ENCODE measurements at places on chromosomes 6 and 20.

- no peak for DNase-seq
Observed at GRCh38 chr20:19714579-19714840, 43.5 kb upstream of the RIN2 start.

GRCh38 chr20:24616258-24617079 lies 147.0 kb downstream of the SYNDIG1 start:
- DNase-seq: no peak

DNA sequence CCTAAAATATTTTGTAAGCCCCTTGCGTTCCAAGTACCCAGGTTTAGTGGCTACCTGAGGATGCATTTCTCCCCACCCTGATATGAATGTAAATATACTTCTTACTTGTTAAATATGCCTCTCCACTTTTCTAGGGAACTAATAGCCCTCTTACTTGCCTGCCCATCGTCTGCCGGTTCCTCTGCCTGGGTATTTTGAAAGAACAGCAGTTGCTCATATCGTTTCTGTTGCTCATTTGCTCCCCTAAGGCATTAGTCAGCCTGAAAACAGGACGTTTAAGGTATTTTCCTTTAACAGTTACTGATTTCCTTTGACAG lies 141.3 kb upstream of the CARMIL1 start:
- no peak for DNase-seq

GRCh38 chr6:98653179-98653578 lies 181.2 kb upstream of the POU3F2 start:
- DNase-seq: no peak

GRCh38 chr20:56211051-56211450 lies 37.5 kb upstream of the MC3R start:
- no peak for DNase-seq

- DNase-seq: no peak
Observed at GRCh38 chr6:11931296-11932035, 80.6 kb upstream of the HIVEP1 start.

- no peak for DNase-seq
Observed at GRCh38 chr6:8243475-8243874, 141.1 kb upstream of the EEF1E1 start.

- no peak for DNase-seq
Observed at GRCh38 chr6:138101946-138102731, 5.1 kb downstream of the PERP start.

DNA sequence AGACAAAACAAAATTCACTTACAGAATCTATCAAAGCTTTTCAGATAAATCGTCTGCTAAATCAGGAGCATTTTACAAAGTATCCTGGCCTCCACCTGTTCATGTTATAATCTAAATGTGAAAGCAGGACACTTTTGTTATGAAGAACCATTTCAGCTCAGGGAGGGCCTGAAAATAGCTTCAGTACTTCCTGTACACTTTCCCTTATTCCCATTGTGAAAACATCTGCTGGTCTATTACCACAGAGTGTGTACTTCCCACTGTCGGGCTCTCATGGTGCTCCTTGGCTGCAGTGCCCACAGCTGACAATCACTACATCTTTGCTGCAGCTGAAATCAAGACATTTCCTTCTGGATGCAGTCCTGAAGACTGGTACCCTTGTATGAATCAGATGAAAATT lies 128.1 kb downstream of the OPRM1 start:
- DNase-seq: no peak

DNA sequence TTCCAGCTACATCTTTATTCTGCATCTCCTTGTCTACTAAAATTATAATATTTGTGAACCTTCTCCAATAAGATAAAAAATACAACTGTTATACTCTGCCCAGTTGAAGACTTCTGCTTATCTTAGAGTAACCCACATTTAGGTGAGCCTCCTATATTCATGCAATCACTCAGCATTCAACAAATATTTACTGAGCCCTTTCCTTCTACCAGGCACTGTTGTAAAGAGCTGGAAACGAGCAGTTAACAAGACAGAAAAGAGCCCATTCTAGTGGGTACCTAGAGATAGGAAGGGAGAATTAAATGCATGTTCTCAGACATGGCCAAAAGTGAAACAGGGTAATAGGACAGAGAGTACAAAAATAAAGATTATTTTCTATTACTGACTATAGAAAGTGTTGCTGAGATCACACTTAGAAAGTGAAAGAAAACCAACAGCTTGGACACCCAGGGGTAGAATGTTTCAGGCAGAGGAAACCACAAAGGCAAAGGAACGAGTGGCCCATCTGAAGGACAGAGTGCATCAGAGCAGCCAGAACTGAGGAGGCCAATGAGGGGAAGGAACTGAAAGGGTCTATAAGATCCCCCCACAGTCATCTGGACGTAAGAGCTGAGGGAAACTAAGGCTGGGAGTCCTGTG lies 50.8 kb upstream of the SMLR1 start:
- no peak for DNase-seq

GRCh38 chr6:35724059-35724458 lies 12.8 kb upstream of the ARMC12 start:
- DNase-seq: no peak

DNA sequence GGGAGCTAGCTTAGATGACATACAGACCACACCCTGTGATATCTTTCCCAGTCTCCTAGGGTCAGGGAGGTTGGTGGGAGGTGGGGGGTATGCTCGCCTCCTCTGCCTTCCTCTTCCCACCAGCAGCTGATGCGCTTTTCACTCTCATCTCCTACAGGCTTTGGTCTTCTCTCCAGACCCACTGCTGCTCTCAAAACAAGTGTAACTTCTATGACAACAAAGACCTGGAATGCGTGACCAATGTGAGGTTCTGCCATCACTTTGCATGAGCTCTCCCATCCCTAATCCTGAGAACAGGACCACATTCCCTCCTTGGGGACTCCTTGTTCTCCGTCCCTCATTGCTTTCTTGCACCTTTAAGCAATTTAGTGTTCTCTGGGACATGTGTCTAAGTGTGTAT lies 2.7 kb downstream of the CTSA start:
- no peak for DNase-seq

- DNase-seq: no peak
Observed at GRCh38 chr20:11302436-11302835, 615.3 kb upstream of the BTBD3 start.

GRCh38 chr20:18304618-18305017 lies 16.3 kb downstream of the ZNF133 start:
- no peak for DNase-seq

- no peak for DNase-seq
Observed at GRCh38 chr20:50646483-50646996, 44.8 kb downstream of the RIPOR3 start.

- DNase-seq: no peak
Observed at GRCh38 chr6:2081155-2082138, 164.0 kb downstream of the GMDS start.

- no peak for DNase-seq
Observed at GRCh38 chr6:108873251-108873650, 25.0 kb downstream of the ARMC2 start.

DNA sequence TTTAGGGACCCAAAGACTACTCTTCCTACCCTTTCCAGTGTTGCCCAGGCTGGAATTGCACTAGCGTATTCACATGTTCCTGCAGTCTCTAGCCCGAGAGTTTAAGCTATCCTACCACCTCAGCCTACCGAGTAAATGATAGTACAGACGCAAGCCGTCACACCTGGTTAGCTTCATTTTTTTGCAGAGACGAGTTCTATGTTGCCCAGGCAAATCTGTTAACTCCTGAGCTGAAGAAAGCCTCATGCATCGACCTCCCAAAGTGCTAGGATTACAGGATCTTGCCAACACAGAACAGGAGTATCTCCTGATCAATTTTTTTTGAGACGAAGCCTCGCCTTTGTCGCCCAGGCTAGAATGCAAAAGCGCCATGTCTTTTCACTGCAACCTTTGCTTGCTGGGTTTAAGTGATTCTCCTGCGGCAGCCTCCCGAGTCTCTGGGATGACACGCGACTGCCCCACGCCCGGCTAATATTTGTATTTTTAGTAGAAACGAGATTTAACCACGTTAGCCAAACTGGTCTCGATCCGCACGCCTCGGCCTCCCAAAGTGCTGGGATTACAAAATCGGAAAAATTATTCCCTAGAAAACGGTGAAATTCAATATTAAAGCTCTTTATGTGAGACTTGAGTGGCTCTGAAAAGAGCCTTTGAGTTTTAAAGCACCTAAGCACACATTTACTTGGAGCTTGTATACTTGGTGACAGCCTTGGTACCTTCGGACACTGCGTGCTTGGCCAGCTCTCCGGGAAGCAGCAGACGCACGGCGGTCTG lies 128.5 kb downstream of the HFE start:
- no peak for DNase-seq

- DNase-seq: no peak
Observed at GRCh38 chr20:48120120-48120519, 334.8 kb upstream of the SULF2 start.

GRCh38 chr6:121579478-121579877 lies 144.0 kb downstream of the GJA1 start:
- no peak for DNase-seq

DNA sequence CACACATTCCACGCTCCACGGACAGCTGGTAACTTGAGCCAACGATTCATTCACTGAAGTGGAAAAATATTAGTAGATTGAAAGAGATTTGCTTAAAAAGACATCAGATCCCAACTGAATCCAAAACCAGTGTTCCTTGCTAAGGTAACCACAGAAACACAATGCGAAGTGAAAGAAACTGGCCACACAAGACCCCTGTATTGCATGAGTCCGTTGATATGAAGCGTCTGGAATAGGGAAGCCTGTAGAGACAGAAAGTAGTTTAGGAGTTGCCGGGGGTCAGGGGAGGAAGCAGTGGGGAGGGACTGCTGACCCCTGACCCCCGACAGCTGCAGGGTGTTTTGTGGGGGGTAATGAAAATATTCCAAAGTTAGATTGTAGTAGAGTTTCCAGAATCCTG lies 10.0 kb downstream of the PCK1 start:
- DNase-seq: no peak

DNA sequence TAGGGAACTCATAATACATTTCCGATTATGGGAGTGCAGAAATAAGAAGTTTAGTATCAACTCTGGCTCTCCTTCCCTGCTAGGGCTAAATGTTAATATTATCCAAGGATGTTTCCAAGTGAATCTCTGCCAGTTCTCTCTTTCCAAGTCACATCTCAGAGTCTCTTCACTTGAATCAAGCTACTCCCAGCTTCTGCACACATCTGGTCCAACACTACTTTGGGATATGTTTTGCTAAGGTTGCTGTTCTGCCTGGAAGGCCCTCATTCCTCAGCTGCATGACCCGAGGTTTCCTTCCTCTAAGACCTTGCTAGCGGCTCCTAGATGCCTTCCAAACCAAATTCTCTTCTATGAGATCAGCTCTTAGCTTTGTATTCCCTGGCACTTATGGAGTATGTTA lies 331.8 kb downstream of the GJA1 start:
- no peak for DNase-seq

DNA sequence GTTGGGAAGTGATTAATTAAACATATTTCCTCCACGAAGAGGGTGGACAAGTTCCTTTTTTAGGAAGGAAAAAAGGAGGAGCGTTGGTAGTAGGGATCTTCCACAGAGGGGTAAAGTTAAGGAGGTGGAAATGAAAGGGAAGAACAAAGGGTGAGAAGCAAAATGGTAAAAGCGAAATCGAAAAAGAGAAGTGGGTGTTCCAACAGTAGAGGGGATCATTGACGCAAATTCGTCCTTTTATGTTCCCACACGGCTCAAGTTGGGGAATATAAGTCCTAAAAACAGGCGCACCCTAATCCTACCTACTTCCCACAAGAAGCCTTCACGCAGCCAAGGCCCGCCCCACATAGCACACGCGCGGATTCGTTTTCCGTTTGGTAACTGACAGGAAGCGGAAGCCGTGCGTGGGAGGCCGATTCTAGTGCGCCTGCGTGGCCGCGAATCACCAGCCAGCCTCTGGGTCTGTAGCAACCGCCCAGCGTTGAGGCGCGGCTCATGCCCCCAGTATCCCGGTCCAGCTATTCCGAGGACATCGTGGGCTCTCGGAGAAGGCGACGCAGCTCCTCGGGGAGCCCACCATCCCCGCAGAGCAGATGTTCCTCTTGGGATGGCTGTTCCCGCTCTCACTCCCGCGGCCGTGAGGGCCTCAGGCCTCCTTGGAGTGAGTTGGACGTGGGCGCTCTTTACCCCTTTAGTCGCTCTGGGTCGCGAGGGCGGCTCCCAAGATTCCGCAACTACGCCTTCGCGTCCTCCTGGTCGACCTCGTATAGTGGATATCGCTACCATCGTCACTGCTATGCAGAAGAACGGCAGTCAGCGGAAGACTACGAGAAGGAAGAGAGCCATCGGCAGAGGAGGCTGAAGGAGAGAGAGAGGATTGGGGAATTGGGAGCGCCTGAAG lies at the start of gene NKAPL:
Gene NKAPL, plus strand, starts transcription at position 421 of the 901 bp plus-strand sequence. Its CDS starts 75 bp downstream, at position 496.
- DNase-seq: no peak

DNA sequence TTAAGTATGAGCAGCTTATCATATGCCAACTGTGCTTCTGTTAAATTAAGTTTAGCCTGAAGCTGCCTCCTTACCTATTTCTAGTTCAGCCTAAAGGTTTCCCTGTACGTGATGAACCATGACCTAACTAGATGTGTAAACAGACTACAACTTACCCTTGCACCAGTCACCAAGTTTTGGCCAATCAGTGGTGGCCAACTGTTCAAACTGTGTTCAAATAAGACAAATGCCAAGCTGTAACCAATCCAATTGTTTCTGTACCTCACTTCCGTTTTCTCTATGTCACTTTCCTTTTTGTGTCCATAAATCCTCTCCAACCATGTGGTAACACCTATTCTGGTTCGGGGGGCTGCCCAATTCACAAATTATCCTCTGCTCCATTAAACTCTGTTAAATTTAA lies 6.0 kb upstream of the SLC2A10 start:
- no peak for DNase-seq

GRCh38 chr6:26571592-26572296 lies 25.0 kb upstream of the ABT1 start:
- peak; percentile 88 for DNase-seq

DNA sequence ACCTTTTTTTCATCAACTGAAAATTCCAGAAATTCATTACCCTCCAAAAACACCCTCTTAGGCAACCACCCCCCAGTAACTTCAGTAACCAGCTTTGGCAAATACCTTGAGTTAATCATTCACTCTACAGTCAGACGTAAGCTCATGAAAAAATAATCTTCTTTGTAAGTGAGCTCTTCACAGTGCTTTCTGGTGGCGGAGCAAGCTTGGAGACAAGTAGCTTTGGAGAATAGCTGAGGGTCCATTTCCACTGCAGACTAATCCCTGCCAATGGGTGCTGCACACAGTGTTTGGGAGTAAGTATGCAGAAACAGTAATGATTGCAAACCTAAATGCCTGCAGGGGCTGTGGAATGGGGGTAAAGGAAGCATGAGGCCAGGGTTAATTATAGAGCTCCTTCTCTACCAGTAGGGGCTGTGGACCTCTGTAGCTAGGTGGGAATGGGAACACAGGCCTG lies 56.8 kb upstream of the HINT3 start:
- no peak for DNase-seq

GRCh38 chr6:5679270-5679669 lies 327.5 kb downstream of the NRN1 start:
- DNase-seq: no peak

GRCh38 chr20:17570347-17571152 lies 675 bp downstream of the DSTN start:
- DNase-seq: no peak

GRCh38 chr6:148790817-148791216 lies 44.0 kb downstream of the UST start:
- no peak for DNase-seq
